ENCODE measurements at places on chromosomes 3 and 15.

DNA sequence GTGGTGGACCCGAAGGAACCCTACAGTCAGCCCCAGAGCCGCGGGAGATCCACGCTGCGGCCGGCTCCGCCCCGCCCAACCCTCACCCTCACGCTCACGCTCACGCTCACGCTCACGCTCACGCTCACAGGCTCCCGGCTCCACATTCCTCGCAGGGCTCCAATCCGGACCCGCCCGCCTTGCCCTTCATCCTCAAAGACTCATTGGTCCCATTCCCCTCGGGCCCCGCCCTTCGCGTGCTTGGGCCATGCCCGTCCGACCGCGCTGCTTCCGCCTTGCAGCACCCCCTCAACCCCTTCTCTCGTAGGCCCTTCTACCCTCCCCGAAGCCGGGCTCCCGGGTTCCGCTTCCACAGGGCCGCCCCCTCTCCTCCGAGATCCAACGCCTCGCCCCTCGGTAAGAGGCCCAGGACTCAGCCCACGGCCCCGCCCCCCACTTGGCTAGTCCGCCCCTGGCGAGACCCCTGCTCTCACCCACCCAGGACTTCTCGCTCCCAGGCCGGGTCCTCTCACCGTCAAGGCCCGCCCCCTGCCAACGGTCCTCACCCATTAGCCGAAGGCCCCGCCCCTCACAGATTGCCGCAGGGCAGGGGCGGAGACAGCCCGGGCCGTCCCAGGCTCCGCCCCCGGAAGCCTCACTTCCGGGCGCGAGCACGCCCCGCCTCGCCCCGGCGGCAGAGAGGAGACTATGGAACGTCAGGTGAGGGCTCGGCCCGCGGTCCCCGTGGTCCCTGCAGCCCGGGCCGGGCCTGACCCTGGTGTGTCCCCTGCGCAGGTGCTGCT lies at the start of gene APEH:
TSS of gene APEH (plus strand) at position 637 of the 782 bp plus-strand sequence. CDS start at position 688, 51 bp downstream.
- peak; percentile 99 for DNase-seq

DNA sequence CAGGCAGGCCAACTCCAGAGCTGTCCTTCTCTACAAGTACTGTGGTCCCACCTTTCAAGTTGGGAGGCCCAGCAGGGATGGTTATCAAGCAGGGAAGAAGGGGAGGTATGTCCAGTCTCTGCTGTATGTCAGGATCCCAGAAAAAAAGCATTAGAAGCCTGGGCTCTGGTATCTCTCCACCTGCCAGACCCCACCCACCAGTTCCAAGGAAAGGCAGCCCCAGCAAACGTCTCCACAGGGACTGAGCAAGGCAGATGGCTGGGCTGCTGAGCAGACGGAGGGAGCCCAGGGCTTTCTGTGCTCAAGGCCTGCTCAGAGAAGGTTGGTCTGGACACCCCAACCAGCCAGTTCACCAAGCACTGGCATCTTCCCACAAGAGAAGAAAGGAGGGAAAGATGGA lies 287.8 kb downstream of the XXYLT1 start:
- DNase-seq, result no peak

GRCh38 chr3:32960404-32961170 lies 9.1 kb downstream of the CCR4 start:
- no peak for DNase-seq

- DNase-seq, result peak; percentile 23
Observed at GRCh38 chr3:169998668-169999131, 32.1 kb downstream of the SEC62 start.

DNA sequence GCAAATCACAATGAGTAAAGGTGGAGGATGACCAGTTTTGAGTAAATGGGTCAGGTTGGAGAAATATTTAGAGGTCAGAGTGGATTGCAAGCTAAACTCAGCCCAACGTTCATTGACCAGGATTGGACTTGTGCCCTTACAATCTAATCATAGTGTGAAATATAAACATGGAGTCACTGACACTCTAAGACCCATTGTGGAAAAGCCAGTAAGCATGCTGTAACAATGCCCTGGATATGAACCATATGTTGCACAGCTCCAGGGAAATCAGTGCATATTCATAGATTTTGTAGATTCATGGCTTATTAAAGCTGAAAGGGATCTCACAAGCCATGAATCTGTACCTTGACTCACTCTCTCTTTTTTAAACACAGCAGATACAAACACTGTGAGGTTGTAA lies 660.2 kb upstream of the LMCD1 start:
- DNase-seq, result no peak

DNA sequence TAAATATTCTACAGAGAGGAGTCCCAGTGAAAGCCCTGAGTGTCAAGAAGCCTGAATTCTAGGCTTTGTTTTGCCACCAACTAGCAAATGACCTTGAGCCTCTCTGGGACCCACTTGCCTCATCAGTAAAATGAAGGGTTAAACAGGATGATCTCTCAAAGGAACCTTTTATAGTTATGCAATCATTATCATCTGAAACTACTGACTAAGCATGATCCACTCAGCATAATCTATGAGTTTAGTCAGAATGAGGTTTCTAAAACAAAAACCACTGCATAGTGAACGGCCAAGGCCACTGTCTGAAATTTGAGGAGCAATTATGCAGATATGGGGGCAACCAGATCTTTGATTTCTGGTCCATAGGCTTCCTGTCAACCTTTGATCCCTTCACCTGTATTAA lies 319.0 kb downstream of the MECOM start:
- DNase-seq, result no peak

DNA sequence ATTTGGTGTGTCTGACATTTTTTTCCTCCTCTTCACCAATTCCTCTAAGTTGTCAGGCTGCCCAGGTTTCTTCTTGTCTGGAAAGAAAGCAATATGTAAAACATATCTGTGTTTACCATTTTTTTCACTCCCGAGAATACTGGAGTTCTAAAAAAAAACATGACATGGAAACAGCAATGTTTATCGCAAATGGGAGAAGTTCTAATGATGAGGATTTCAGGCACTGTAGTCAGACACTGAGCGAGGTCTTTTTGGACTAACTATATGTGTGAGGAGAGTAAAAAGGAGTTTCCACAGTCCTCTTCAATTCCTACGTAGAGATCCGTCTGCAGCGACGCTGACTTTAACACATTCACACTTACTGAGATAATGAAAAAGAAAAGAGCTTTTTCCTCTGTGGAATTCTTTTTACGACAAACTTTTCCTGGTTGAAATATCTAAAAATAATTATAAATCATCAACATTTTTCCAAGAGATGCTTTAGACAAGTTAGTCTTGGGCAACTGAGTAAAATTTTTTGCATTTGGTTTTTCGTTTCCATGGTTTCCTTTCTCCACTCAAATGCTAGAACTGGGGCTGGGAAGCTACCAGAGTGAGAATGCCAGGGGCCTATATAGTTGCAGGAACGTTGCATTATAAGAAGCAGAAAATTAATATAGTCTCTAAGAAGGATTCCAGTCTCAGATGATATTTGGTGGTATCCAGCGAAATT lies 8.4 kb upstream of the SETMAR start:
- no peak for DNase-seq

GRCh38 chr3:14234251-14235002 lies 55.8 kb downstream of the LSM3 start:
- DNase-seq, result no peak

DNA sequence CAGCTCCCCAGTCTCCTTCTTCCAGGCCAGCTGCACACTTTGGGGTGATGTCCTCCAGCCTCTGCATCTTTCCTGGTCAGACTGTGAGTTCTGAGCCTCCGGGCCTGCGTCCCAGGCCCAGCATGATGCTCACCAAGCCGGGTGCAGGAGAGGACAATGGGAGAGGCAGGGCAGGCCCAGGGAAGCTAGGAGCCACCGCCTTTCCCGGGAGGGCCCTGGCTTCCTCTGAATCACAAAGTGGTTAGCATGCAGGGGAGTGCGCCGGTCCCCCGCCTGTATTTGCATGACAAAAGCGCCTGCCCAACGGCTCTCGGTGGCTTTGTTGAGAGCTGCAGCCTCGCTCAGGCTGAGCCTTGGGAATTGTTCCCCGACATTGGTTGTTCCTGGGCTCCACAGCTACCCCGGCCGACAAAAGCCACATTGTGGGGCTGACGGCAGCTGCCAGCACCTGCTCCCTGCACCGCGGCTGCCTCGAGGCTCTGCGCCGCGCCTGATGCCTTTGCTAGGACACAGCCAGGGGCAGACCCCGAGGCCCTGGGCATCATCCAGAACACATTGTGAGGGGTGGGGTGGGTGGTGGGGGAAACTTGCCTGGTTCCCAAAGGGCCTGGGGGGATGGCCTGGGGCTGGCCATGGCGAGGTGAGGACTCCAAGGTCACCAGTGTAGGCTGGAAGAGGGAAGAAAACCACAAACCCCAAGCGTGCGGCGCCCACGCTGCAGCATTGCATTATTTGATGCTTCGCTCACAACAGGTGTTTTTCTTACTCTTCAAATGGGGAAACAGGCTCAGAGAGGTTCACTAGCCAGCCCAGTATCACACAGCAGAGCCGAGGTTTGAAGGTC lies 20.0 kb upstream of the KLF13 start:
- DNase-seq, result peak; percentile 96

GRCh38 chr3:139427283-139428060 lies 38.0 kb upstream of the COPB2 start:
- peak; percentile 76 for DNase-seq

GRCh38 chr15:78211189-78211921 lies 23.0 kb downstream of the ACSBG1 start:
- DNase-seq, result peak; percentile 46

- DNase-seq, result no peak
Observed at GRCh38 chr15:25727116-25727515, 136.0 kb downstream of the ATP10A start.

DNA sequence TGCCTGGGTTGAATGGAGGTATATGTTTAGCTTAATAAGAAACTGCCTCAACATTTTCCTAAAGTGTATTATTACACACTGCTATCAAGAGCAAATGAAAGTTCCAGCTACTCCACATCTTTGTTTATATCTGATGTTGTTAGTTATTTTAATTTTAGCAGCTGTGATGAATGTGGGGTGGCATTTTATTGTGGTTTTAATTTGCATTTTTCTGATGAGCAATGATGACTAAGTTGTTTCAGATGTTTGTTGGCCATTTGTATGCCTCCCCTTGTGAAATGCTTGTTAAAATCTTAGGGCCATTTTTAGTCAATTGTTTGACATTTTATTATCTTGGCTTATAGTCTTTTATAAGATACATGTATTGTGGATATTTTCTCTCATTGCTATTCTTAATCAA lies 260.4 kb upstream of the SLCO3A1 start:
- no peak for DNase-seq

GRCh38 chr3:103786296-103786695 lies 1351.5 kb downstream of the ZPLD1 start:
- no peak for DNase-seq

- no peak for DNase-seq
Observed at GRCh38 chr3:177604181-177604580, 406.9 kb upstream of the TBL1XR1 start.

GRCh38 chr3:59663076-59663850 lies 613.4 kb upstream of the CFAP20DC start:
- DNase-seq, result no peak

- DNase-seq, result peak; percentile 26
Observed at GRCh38 chr3:184814214-184814613, 2.2 kb downstream of the VPS8 start.

GRCh38 chr3:44467241-44467640 lies 10.2 kb downstream of the ZNF445 start:
- DNase-seq, result no peak

DNA sequence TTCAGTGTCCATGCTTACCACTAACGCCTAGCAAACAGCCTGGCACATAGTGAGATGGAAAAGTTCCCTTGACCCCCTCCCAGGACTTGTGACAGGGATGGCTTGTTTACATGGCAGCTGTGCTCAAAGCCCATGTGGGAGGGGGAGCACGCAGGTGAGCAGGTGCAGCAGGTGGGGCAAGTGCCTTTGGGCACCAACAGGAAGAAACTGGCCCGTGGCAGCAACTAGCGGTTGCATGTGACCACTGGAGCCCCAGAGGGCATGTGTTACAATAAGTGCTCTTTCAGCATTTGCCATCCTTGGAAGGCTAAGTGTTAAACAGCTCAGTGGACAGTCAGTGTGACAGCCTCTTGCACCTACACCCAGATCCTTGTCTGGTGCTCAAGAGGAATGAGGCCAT lies 734.6 kb downstream of the TUSC7 start:
- DNase-seq, result no peak

- DNase-seq, result peak; percentile 80
Observed at GRCh38 chr3:107429320-107430181, 52.3 kb downstream of the CCDC54 start.

GRCh38 chr15:52652286-52652685 lies 26.9 kb downstream of the ATOSA start:
- DNase-seq, result no peak

- peak; percentile 8 for DNase-seq
Observed at GRCh38 chr15:50562735-50563640, 16.5 kb upstream of the USP50 start.

- no peak for DNase-seq
Observed at GRCh38 chr15:67361100-67361499, 106.5 kb downstream of the IQCH start.

GRCh38 chr3:122353893-122354401 lies 28.9 kb downstream of the CSTA start:
- DNase-seq, result peak; percentile 7

GRCh38 chr3:126911162-126912026 lies 71.5 kb upstream of the PLXNA1 start:
- peak; percentile 95 for DNase-seq

GRCh38 chr3:54094926-54095325 lies 27.4 kb upstream of the CACNA2D3 start:
- DNase-seq, result no peak

DNA sequence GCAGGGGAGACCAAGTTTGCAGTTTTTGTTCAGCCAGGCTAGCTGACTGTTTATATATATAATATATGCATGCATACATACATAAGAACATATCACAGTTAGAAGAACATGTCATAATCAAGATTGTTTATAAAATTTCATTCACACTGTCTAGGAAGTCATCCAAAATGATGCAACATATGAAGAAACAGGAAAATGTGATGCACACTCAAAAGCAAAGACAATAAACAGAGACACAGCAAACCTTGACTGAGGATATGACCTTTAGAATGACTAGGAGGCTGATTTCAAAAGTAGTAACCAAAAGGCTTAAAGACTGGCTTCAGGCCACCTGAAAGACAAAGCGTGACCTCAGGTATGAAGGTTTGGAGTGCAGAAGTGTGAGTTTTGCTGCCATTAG lies 166.2 kb upstream of the NDN start:
- no peak for DNase-seq

GRCh38 chr15:58369261-58369701 lies 62.5 kb upstream of the LIPC start:
- DNase-seq, result no peak

- DNase-seq, result peak; percentile 11
Observed at GRCh38 chr3:171660188-171660587, 150.1 kb downstream of the PLD1 start.

- peak; percentile 2 for DNase-seq
Observed at GRCh38 chr3:29871087-29871486, 590.2 kb downstream of the RBMS3 start.

- no peak for DNase-seq
Observed at GRCh38 chr3:108283989-108284388, 12.4 kb upstream of the HHLA2 start.

DNA sequence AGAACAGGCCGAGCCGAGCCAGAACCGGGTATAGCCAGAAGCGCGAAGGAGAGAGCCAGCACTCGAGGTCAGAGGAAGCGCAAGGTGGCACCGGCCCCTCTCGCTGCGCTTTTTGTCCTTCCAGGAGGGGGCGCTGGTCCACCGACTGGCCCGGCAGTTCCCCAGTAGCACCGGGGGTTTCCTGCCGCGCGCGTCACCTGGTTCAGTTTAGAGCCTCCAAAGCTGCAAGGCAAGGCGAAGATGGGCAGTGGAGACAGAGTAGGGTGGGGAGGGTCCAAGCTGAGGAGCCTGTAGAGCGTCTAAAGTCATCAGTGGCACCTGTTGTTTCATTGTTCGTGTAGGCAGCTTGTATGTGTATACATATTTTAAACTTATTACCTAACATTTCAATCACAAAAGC lies 7.6 kb upstream of the NR2E3 start:
- peak; percentile 14 for DNase-seq

GRCh38 chr15:40301467-40302179 lies 6.1 kb downstream of the PLCB2 start:
- DNase-seq, result no peak
